ENCODE measurements at places on chromosomes 11 and 22.

DNA sequence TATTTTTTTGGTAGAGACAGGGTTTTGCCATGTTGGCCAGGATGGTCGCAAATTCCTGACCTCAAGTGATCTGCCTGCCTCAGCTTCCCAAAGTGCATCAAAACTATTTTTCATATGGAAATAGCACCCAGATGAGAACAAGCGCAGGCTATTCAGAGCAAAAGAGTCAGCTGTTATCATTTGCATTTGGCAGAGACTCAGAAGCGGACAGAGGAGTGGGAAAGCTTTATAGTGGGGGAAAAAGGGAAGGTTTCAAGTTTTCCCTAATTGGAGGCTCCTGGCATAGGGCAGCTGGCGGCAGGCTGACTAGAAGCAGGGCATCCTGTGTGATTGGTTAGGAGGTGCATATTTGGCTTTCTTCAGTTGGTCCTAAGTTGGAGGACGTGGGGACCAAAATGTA is 20.2 kb downstream of the ATG13 start:
- DNase-seq: no peak
- H3K27ac ChIP-seq: no peak overlapping the region
- H3K4me3 ChIP-seq: no peak overlapping the region
- no peaks in the 10 kb centered on the region for H3K27me3 ChIP-seq
- peaks cover 47% of the 10 kb centered on the region for H3K36me3 ChIP-seq

GRCh38 chr11:96464700-96465307 is 75.0 kb downstream of the JRKL start:
- H3K27me3 ChIP-seq: no peaks in the 10 kb centered on the region
- no peak for DNase-seq
- no peak overlapping the region for H3K4me3 ChIP-seq
- no peaks in the 10 kb centered on the region for H3K36me3 ChIP-seq
- H3K27ac ChIP-seq: no peak overlapping the region

DNA sequence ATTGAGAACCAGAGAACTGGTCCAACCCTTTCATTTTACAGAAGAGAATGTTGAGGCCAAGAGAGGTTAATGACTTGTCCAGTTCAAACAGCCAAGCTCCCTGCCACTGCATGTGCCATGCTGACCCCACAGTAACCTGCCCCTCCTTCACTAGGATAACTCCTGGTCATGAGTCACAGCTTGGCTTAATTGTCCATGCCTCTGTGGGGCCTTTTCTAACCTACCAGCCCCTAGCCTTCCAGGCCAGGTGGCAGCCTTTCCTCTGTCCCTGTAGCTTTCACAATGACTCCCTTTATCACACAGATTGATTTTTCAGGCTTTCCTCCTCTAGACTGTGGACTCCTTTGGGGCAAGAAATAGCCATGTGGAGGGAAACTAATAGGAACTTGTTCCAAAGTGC is 97.2 kb downstream of the PIWIL4 start:
- H3K27me3 ChIP-seq: no peaks in the 10 kb centered on the region
- no peak for DNase-seq
- no peaks in the 10 kb centered on the region for H3K4me1 ChIP-seq

- H3K36me3 ChIP-seq: no peaks in the 10 kb centered on the region
- peaks cover 6% of the 10 kb centered on the region for H3K4me1 ChIP-seq
- H3K27me3 ChIP-seq: no peaks in the 10 kb centered on the region
- H3K27ac ChIP-seq: no peak overlapping the region
Measured at GRCh38 chr11:12845163-12845562, 164.0 kb upstream of the RASSF10 start.

DNA sequence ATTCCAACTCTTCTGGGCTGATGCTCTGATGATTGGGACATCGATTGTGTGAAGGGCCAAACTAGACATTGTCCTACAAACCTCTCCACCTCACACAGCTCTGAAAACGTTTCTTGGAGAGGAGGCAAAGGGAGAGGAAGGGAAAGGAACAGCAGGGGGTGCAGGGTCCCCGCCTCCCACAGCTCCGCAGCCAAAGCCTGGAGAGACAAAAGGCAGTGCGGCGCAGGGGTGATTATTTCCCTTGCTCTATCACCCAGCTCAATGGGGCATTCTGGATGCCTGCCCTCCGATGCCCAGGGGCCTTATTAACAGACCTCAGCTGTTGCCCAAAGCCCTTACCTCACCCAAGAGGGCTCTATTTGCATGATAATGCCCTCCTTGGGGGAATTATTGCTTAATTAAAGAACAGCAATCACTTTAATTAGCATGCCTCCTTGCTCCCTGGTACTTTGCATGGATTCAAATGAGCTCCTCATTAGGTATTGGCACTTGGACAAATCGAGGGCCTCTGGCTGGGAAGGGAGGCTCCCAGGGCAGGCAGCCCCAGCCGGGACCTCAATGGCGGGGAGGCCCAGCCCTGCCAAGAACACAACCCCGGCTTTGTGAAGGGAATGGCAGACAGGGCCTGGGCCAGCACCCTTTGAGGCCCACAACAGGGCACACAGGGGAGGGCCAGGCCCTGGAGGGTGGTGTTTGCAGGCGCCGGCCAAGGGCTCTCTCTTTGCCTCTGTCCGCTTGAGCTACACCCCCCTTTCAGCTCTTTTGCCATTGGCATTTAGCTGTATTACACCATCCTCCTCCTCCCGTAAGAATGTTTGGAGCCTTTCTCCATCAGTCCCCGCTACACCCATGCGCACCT is 19.8 kb upstream of the CDON start:
- no peaks in the 10 kb centered on the region for H3K4me1 ChIP-seq
- H3K36me3 ChIP-seq: no peaks in the 10 kb centered on the region
- H3K27ac ChIP-seq: no peak overlapping the region

DNA sequence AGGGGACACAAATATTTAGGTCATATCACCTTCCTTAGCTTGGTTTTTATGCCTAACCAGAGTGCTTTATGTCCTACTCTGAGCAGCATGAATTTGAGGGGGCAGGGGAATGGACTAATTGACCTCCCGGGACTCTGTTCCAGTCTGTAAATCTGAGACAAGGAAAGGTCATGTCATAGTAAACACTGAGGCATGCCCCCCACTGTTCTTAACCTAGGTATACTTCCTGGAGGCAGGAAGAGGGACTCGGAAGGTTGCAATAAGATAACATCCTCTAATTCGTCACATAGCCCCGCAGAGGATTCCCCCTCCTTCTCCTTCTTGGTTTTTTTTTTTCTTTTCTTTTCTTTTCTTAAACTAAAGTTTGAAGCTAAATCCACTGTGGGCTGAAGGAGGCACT is 540.3 kb upstream of the CADM1 start:
- H3K4me3 ChIP-seq: no peak overlapping the region
- no peaks in the 10 kb centered on the region for H3K4me1 ChIP-seq
- H3K27ac ChIP-seq: no peak overlapping the region

- H3K4me3 ChIP-seq: no peak overlapping the region
- no peaks in the 10 kb centered on the region for H3K36me3 ChIP-seq
- peak; percentile 25 for DNase-seq
Measured at GRCh38 chr11:2537010-2537705, 92.3 kb downstream of the KCNQ1 start.

DNA sequence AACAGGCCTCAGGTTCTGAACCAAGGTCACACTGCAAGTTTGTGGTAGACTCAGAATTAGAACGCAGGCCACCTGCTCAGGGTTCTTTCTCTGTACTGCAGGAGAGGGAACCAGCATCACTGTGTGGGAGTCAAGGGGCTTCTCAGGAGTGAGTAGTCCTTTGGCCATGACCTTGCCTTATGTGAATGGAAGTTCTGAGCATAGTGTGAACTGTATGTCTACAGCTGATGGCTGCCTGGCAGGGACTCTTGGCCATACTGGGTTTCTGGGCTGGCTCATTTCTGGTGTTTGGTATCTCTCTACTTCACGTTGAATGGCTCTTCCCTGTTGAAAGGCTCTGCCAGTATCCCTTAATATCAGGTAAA is 40.1 kb upstream of the TUB start:
- H3K4me3 ChIP-seq: no peak overlapping the region

DNA sequence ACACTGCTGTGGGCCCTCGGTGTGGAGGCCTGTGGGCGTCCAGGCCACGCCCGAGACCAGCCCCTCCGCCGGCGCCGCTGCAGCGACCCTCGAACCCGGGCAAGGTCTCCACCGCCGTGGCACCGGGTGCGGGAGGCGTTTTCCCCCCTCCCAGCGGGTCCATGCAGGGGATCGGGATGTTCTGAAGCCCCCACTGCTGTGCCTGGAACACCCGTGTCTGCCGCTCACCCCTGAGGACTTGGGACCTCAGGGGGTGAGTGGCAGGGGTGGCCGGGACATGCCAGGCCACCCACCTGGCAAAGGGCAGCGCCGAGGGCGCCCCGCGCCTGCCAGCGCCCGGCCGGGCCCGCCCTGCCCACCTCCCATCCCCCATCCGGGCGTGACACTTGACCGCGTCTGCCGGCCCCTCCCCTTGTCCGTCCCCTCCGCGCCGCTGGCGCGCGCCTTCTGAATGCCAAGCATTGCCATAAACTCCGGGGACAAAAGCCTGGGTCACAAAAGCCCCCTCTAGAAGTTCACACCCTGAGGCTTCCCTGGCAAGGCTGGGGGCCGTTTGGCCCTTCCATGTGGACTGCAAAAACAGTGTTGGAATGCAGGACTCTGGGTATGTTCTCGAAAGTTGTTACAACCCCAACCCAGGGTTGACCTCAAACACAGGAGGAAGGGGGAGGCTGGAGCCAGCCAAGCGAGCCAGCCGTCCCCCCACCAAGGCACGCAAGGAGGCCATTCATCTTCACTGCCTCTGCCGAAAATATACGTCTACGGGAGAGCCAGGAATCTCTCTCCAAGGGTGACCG is 819 bp upstream of the KCNQ1OT1 start:
- H3K27ac ChIP-seq: peak overlapping the region; percentile 93
- no peaks in the 10 kb centered on the region for H3K27me3 ChIP-seq
- no peaks in the 10 kb centered on the region for H3K36me3 ChIP-seq
- peak overlapping the region; percentile 55 for H3K4me3 ChIP-seq
- peak; percentile 90 for DNase-seq

Measured in spleen (tissue), 13 donors.